ENCODE measurements at places on chromosomes 6 and 20.

GRCh38 chr6:48959251-48960060 is 503.6 kb downstream of the MMUT start:
- DNase-seq = no peak

- DNase-seq = no peak
These were observed 5.1 kb downstream of the THBS2 start for GRCh38 chr6:169248521-169248971.

- no peak for DNase-seq
These were observed at the start of gene DNPH1 for GRCh38 chr6:43228951-43229802. Gene DNPH1 (minus strand): TSS chr6:43229481. CDS start chr6:43229456, 25 bp downstream.

DNA sequence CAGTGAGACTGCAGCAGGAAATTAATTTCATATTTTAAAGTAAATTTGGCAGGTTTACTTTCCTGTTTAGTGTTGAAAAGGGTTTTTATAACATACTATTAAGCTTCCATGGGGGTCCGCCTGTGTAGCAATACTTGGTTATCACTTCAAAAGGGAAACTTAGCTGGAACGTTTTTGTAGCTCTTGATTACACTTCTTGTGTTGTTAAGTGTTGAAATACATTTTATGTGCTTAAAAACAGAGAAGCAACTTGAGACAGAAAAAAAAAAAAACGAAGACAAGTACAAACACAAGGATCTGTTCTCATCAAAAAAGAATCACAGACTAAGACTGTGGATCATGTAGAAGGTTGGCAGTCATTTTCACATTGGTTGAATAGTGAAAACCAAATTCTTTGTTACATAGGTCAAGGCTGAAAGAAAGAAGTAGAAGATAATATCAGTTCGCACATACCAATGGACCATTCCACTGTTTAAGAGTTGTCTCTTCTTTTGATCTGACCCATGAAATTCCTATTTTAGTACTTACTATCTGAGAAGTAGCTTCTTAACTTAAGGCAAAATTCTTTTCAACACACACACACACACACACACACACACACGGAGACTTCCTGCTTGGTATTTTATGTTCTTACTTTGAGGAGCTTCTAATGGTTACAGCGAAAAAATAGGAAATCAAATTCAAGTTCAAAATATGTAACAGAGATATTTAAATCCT is 113.9 kb upstream of the SLC35B3 start:
- DNase-seq = no peak

DNA sequence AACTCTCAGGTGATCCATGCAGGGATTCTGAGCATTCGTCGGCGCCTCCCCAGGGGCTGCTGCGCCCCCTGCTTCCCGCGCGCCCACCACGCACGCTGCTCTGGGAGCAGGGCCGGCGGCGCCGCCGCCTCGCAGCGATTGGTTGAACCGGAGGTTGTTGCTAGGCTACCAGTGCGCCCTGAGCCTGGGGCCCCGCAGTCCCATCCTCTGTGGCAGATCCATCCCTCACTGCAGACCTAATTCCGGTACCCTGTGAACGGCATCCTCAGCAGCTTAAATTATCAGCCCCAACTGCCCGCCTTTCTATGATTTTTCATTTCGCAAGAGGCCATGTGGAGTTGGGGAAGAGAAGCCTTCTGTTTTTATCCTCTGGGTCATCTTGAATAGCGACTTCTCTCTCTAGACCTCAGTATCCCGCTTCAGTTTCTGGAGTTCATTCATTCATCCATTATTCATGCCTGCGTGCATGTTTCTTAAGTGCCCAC is 15.4 kb downstream of the PNPLA1 start:
- DNase-seq = no peak

GRCh38 chr20:44629542-44629941 is 22.0 kb downstream of the ADA start:
- DNase-seq = no peak

All from esophagus squamous epithelium (tissue), 5 donors.